ENCODE measurements at places on chromosomes 16 and 17.
A peak's percentile ranks its signal among the peaks of the same experiment; 100 is the strongest.

- no peak for DNase-seq
These were observed 93.4 kb downstream of the IRF8 start for GRCh38 chr16:85992359-85992758.

DNA sequence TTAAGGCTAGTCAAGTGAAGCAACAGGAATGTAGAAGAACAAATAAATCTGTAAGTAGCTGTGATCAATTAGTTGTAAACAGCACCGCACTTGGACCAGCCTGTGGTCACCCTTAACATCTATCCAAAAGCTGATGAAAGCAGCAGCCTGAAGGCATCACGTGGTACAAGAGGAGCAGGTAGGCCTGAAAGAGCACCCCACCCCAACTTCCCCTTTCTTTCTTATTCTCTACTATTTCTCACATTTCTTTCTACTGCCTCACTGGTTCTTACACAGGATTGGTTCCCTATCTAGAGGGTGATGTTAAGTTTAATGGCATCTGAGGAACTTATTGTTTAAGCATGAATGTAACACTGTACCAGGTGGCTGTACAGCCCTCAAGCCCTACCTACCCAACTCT is 42.6 kb upstream of the CLEC18B start:
- DNase-seq, result no peak

DNA sequence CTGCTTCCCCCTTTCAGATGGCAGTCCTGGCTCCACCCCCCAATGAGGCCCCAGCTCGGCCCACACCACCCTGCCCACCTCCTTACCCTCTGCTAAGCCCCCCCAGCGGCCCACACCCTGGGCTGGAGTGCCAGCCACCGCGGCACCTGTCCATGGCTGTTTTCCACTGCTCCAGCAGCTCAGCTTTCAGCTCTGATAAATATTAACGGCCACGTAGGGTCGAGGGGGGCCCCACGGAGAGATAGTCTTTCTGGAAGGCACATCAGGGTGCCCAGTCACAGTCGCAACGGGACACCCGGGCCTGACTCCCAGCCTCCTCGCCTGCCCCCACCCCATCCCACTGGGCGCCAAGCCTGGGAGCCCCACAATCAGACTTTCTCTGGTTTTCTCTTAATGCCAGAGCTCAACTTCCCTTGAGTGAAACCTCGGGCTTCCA is 46.5 kb upstream of the CIBAR2 start:
- no peak for DNase-seq

- no peak for DNase-seq
These were observed 1.1 kb upstream of the GFOD2 start for GRCh38 chr16:67720236-67720635.

DNA sequence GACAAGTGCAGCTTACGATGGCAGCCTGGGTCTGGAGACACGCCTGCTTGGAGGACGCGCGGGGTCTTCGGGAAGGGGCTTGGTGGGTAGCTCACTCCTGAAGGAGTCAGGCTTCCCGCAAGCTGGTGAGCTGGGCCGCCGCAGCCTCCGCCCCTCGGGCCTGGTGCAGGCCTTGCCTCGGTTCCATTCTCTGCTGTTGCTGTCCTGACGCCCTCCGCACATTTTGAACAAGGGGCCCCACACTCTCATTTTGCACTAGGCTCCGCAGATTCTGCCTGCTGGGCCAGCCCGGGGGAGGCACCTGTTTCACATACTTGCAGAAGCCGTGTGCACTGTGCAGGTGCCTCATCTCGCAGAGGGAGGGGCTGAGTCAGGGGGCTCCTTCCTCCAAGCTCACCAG is 31.9 kb upstream of the CBX4 start:
- no peak for DNase-seq

DNA sequence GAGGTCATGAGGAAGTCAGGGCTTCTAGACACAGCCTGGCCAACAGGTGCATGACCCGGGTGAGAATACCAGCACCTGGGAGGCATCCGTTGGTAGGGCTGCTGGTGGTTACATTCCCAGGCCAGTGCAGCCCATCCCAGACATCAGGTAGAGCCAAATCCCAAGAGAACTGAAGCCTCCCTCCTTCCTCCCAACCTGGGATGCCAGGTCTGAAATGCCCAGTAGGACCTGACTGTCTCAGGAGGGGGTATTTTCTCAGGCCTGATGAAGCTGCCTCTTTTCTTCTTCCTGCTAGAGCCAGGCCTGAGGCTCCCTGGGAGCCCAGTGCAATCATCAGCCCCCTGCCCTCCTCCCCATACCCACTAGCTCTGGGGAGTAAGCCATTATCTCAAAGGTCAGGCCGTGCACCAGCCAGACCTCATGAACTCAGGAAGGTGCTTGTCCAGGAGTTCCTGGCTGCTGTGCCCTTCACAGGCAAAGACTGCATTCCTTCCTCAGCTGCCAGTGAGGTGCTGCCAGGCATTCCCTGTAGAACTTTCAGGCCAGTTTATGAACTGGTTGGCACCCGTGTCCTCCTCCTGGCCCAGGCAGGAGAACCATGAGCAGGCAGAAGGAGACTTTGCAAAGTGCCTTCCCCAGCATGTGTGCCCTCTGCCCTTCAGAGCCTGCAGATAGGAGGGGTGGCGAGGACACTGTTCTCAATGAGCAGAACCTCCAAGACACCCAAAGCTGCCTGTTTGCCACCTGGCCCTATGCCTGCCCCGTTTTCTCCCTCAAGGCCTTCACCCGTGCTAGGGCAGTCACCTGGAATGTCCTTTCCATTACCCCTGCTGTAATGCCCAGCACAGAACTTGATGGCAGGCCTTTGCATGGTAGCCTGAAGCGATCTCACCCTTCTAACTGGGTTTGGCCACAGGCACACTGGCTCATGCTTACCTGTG is 7.6 kb downstream of the TBX2 start:
- no peak for DNase-seq

DNA sequence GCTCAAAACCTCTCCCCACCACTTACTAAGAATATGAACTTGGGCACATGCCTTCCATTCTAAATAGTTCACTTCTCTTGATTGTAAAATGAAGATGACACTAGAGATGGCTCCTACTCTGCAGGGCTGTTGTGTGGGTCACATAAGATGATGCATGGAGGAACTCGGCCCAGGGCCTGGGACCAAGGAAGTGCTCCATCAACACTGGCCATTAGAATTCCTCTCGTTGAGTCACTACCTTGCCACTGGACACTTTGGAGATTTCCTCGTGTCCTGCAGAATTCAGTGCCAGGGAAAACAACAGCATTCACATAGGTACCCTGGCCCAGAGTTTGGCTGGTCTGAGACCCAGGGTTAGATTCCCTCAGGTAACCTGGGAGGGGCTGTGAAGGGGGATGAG is 18.6 kb downstream of the HNF1B start:
- no peak for DNase-seq

DNA sequence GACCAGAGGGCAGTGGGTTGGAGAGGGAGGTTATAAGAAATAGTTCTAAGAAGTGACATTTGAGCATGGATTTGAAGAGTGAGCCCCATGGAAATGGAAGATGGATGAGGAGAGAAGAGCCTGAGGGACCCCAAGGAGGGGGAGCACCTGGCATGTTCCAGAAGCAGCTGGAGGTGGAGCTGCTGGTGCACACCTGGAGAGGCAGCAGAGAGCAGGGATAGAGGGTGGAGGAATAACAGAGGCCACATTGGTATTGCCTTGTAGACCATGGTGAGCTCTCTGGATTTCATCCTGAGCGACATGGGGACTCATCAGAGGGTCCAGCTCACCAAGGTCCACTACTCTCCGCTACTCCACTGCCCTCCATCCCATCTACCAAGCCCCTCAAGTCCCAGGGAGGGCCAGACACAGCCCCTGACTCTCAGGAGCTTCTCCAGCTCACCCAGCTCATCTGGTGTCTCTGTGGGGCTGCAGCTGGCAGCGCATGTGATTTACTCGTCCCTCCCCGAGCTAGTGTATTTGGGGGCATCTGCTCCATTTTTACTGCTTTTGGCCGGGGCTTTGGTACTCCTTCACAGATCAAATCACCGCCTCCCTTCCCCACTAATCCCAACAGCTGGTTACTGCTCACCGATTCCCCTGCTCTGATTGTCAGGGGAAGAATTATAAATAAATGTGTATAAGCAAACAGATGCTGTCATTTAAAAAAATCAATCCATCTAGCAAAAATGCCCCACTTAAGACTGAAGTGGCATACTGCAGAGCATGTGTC is 22.1 kb upstream of the KDM8 start:
- DNase-seq, result no peak

GRCh38 chr16:2675714-2676113 is 6.6 kb upstream of the KCTD5 start:
- no peak for DNase-seq

DNA sequence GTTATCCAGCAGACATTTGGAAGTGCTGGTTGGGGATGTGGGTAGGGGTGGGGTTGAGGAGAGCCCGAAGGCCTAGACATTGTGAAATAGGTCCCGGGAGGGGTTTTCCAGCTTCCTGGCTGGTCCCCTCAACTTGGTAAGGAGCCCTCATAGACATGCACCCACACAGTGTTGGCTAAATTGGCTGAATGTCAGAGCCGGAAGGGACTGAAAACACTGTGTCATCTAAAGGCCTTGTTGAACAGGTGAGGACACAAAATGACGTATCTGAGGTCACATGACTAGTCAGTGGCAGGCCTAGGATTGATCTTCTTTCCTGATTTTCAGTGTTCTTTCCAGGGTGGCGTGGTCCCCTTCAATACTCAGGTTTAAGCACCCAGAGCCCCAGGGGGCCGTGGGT is 27.6 kb downstream of the ITGB3 start:
- DNase-seq, result no peak

GRCh38 chr16:79379095-79379494 is 221.4 kb downstream of the MAF start:
- DNase-seq, result no peak

DNA sequence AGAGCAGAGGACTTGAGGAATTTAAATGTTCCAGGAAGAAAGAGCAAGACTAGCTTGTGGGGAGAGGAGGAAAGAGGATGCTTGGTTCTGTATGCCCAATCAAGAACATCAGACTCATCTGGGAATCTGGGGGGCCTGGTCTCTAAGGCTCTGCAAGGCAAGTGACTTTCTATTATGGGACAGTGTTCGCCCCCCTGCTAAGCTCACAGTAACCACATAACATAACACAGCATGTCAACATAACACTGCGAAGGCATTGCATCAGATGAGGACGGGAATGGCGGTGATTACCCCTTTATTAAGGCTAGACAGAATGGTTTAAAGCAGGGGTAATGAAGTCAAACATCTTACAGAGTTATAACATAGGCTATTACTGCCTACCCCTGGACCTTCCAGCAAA is 176.6 kb upstream of the IRX6 start:
- DNase-seq, result no peak

- no peak for DNase-seq
These were observed 3.3 kb downstream of the PLCD3 start for GRCh38 chr17:45128989-45129388.

DNA sequence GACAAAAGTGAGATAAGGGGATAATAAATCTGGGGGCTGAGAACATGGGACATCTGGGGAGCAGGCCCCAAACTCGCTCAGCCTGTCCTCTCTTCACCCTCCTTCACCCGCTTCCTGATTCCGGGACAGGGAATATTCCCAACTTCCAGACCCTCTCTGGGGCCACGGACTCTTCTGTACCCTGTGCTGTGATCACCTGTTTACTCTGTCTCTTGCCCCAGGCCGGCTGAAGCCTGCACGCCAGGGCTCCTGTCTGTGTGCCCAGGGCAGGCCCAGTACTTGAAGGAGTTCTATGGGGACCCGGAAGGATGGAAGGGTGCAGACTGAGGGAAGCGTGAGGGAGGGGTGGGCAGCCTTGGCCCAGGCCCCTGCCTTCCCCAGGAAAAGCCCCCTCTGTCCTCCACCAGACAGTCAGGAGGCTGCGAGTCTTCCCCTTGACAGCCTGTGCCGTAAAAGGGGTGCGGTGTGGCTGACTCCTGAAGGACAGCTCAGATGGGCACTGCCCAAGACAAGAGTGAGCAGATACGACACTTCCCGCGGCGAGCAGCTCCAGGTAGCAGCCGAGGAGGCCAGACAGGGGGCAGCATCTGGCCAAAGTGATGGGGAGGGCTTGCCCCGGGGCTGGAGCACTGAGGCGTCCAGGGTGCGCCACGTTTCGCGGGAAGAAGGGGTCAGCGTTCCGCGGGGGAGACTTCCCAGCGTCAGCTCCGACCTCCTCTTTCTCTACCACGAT is 1.0 kb upstream of the CCNF start:
- DNase-seq, result no peak

DNA sequence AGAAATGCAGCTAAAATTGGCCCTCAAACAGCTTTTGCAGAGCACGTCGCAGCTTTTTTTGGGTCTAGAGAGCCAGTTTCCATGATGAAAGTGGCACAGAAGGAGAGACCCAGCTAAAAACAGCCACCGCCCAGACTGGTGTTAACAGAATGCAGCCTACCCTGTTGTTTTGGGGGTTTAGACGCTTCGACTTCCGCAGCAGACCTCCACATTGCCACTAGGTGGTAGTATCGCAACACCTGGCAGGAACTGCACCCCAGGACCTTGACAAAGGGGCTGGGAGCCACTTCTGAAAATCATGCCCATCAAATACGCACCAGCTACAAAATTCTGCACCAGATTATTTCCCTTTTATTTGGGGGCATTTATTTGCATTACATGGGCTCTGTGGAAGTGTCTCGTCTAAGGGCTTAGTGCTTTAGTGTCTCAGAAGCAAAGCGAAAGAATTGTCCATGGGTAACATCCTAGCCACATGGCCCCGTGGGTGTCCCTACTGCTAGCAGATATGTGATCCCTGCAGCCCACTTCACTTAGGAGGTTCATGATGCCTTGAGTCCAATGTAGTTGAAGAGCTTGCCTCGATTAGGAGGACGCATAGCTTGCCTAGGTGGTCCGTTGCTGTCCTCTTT is 167.1 kb downstream of the HAPSTR1 start:
- no peak for DNase-seq

- DNase-seq, result no peak
These were observed 34.6 kb downstream of the ZNF750 start for GRCh38 chr17:82805254-82805653.

DNA sequence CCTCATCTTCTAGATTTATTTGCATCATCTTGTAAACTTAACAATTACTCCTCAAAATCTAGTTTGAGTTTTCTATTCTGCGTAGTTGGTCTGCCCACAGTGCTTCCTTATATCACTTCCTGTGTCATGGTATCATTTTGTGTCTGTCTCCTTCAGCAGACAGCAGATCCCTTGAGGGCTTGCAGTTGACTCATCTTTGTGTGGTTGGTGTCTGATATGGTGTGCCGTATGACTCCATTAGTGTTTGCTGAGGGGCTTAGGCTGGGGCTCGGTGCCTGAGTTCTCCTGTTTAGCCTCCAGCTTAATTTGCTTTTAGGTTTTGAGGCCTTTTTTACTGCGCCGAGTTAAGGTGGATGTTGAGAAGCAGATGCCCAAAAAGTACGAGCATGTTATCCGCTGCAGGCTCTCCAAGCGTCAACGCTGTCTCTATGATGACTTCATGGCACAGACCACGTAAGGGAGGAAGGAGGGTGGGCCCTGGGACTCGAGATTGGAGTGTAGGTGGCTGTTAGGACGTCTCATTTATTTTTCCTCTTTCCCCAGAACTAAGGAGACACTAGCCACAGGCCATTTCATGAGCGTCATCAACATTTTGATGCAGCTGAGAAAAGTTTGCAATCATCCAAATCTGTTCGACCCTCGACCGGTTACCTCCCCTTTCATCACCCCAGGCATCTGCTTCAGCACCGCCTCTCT is 16.9 kb downstream of the SRCAP start:
- peak; percentile 78 for DNase-seq

GRCh38 chr17:71976011-71976649 is 144.7 kb upstream of the SOX9 start:
- no peak for DNase-seq
